ENCODE measurements at places on chromosomes 1 and 21. TPM values are rescaled to one million over a fixed set of nuclear protein-coding genes. Genes with fewer than 3 reads are reported as not detected.

OR14I1 gene
- total RNA-seq = not detected

SPRR5 gene
- not detected for total RNA-seq

ENAH gene
- total RNA-seq = 46.0 TPM

LMOD1 gene
- total RNA-seq = 0.07 TPM

WNT3A gene
- total RNA-seq = not detected

KCNK1 gene
- total RNA-seq = 0.20 TPM

DNA sequence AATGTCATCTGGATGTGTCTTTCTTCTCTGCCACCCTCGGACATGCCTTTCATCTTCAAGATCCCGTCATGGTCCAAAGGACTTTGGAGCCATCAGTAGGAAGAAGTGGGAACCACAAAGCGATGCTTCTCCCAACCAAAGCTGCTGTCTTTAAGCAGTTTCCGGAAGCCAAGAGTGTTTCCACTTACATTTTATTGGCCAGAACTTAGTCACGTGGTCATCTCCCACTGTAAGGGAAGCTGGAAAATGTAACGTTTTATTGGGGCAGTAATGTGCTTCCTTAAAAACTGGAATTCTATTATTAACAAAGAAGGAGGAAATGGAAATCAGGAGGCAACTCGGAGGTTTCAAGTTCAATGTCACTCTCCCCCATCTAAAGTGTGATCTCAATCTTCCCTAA lies 170.8 kb downstream of the ATG4C start:
- no peak for DNase-seq

GRCh38 chr1:243731974-243732625 lies 117.9 kb downstream of the AKT3 start:
- no peak for DNase-seq

DNA sequence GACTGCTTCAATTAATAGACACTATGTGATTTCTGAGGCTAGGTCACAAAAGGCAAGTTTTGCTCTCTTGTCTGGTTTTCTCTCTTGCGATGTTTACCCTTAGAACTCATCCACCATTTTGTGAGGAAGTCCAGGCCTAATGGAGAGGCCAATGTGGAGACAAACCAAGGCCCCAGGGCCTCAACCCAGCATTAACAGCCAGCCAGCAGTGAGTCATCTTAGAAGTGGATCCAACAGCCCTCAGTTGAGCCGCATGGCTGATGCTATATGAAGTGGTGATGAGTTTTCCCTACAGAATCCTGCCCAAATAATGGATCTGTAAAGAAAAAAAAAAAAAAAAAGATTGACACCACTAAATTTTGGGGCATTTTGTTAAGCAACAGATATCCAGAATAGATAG lies 95.1 kb downstream of the DNTTIP2 start:
- DNase-seq = no peak

DNA sequence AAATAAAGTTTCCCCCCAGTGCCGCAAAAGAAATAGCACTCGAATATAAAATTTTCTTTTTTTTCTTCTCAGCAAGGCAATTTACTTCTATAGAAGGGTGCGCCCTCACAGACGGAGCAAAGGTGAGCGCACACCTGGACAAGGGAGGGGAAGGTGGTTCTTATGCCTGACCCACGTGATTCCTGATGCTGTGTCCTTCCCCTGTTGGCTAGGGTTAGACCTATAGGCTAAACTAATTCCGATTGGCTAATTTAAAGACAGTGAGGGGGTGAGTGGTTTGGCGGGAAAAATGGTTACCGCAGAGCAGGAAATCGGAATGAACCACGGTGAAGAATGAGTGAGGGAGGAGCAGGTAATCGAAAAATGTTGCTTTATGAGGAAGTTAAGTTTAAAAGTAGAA lies 607 bp upstream of the FAAH start:
- DNase-seq = no peak

DNA sequence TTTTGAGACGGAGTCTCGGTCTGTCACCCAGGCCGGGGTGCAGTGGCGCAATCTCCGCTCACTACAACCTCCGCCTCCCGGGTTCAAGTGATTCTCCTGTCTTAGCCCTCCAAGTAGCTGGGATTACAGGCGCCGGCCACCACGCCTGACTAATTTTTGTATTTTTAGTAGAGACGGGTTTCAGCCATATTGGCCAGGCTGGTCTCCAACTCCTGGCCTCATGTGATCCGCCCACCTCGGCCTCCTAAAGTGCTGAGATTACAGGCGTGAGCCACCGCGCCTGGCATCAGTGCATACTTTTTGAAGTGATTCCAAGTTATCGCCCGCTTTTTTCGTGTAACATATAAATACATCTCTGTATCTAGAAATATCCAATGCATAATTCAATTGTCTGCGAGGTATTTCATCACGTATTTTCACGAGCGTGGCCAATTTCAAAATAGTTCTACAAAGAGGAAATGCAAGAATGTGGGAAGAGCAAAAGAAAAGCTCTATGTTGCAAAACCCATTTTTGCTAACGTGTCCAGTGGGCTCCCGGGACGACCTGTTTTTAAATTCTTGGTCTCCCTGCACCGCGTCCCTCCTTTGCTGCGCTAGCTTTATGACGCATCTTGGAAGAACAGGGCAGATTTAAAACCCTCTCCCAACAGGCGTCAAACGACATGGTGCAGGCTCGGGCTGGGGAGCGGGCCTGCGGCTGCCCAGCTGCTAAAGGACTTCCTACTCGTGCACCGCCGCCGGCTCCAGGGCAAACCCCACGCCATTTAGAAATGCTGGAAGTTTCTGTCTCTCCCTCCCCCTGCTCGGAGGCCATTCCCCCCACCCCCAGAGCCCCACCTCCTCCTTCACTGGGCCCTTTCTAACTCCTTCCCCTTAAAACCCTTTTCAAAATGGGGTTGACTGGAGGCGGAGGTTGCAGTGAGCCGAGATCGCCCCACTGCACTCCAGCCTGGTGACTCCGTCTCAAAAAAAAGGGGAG lies 923 bp upstream of the IFNGR2 start:
- DNase-seq = no peak

GRCh38 chr1:208231881-208232661 lies 12.1 kb downstream of the PLXNA2 start:
- DNase-seq = no peak

DNA sequence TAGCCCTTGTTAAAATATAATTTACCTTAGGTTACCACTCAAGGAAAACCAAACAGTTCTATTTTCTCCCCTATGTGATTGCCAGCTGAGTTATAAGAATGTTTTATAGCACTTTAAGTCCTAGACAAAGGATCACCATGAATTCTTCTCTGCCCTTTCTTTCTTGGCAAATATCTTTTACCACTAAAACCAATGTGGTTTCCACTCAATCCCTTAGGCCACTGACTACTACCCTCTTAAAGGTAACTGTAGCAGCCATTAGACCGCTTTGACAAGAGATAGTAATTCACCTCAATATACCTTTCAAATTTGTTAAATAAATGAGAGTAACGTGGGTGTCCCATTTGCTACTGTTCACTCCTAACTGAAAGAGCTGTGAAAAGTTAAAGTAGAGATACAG lies 307.9 kb upstream of the PRMT6 start:
- DNase-seq = no peak

DNA sequence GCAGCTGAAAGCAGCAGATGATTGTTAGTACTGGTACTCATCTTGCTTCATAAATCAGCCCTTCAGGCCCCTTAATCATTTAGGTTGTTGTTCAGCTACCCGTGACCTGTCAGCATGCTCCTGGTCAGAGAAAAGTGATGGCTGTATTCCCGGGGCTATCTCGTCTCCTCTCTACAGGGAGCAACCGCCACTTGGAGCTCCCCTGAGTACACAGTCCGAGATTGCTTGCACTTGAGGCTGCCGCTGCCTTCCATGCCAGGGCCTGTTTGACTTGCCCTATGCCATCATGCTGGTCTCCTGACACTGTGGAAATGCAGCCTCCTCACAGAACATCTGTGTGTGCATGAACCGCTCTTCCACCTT lies 97.5 kb downstream of the SPATA46 start:
- no peak for DNase-seq

- DNase-seq = no peak
These were observed 3.9 kb downstream of the KPNA6 start for GRCh38 chr1:32111789-32112188.

GRCh38 chr1:204990059-204990664 lies 52.9 kb upstream of the CNTN2 start:
- no peak for DNase-seq

- DNase-seq = no peak
These were observed 82.3 kb downstream of the ITPKB start for GRCh38 chr1:226656601-226657277.

GRCh38 chr1:26862781-26863684 lies at the start of gene SFN:
Gene SFN, plus strand, starts transcription at chr1:26863149. Its CDS starts 64 bp downstream, at chr1:26863213.
- DNase-seq = no peak

DNA sequence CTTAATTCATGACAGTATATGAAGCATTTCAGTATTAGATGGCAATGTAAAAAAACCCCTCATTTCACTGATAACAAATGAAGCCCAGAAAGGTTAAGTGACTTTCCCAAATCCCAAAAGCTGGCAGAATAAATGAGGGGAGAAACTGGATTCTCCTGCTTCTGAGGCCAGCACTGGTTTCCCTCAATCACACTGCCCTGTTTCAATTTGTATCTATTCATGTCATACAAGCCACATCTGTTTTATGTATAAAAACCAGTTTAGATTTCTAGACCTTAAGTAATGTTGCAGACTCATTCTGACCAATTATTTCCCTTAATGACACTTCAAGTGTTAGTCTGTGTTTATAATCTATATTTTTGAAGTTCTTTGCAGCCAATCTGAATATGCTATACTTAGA lies 16.8 kb downstream of the PLPPR4 start:
- DNase-seq = no peak

GRCh38 chr1:240122639-240123613 lies 31.2 kb downstream of the FMN2 start:
- no peak for DNase-seq

Data from pulmonary artery endothelial cell (primary cell).